ENCODE measurements at places on chromosomes 11 and 22.

DNA sequence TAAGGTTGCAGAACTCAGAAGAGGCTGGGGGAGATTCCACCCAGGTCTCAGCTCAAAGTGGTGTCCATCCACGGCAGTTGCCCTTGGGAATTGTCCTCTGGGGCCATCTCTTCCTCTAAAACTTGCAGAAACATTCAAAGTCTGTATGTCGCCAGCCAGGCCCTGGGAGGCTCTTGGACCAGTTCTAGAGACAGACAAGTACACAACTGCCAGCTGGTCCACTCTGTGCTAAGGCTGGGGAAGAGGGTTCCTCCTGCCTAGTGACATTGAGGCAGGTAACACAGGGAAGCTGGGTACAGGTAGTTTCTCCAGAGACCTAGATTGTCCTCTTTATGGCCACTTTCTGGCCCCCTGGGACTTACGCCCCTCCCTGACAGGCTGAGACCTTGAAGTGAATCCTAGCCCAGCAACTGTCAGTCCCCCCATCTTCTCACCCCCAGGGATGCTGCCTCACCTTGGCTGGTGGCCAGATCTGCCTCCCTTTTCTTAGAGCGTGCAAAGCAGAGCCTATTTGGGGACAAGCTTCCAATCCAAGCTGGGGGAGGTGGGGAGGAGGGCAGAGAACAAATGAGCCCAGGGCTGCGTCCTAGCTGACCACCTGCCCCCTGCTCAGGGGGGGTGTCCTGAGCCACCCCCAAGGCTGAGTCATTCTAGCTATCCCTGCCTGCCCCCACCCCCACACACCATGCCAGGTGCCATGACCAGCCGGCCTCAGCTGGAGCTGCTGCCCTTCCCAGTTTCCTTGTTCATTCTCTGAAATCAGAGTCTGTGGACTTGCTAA lies 8.4 kb downstream of the FAM83F start:
- DNase-seq: no peak

DNA sequence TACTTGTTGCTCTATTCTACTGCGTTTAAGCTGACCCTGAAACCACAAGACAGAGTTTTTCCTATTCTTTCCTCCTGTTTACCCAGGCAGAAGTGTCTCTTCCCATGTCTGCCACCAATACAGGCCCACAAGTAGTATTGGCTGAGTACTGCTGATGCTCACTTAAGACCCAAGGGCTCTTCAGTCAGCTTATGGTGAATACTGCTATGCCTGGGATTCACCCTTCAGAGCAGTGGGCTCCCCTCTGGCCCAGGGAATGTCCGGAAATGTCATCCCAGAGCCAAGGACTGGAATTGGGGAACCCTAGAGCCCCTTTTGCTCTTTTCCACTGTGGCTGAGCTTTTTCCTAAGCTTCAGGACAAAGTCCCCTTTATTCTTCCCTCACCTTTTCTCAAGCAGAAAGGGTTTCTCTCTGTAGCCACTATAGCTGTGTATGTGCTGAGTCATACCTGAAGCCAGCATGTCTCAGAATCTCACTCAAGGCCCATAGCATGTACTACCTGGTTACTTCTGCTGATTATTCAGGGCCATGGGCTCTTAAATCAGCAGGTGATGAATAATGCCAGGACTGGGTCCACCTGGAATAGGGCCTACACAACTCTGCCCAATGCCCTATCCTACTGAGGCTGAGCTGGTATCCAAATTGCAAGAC lies 745.8 kb upstream of the ANO5 start:
- no peak for DNase-seq

GRCh38 chr22:46473896-46474557 lies 63.4 kb downstream of the CELSR1 start:
- no peak for DNase-seq

DNA sequence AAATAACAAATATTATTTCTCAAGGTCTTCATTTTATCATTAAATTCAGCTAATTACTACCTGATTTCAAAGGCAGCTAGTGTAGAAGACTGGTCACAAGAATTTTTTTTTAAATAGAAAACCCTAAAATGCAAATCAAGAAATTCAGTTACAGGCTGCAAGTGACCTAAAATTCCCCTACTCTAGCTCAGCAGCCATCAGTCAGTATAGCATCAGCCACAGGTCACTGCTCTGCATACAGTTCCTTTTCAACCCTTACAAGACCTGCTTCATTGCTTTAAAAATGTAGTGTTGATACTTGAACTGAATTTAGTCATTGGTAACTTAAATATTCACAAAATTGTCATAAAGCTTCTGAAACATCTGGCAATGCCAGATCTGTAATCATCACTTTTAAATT lies 9.5 kb upstream of the B3GNT6 start:
- DNase-seq: no peak

- no peak for DNase-seq
Measured at GRCh38 chr11:15213471-15214231, 98.9 kb downstream of the INSC start.

DNA sequence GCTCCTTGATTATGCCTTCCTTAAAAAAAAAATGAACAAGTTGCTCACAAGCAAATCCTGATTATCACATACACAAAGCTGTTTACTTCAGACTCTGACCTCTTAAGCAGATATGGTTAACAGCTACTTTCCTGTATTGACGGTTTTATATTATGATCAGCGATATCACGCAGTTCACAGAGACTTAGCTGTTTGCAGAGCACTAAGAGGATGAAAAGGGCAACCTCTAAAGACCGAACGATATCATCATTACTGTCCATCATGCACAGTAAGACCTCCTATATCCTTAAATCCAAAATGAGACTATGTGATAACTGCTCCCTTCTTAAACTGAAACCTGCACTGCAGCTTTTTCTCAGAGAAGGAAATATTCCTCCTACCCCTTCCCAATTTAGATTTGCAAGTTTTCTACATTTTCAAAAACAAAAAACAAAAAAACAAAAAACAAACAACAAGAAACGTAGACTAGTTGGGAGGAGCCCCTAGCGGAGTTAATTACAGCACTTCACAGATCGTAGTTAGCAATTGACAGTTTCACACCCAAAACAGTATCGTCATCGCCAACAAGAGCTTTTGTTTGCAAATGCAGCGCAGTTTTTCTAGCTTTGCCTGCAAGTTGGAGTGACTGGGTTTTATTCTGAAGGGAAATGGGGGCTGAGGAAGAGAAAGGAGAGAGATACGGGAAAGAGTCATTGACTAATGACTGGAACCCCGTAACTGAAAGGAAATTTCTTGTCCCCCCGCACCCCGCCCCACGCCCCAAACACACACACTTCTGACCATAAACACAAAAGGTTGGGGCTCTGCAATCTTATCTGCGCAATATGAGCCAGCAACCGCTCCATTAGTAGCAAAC lies 1.2 kb downstream of the DDX6 start:
- DNase-seq: peak; percentile 39

DNA sequence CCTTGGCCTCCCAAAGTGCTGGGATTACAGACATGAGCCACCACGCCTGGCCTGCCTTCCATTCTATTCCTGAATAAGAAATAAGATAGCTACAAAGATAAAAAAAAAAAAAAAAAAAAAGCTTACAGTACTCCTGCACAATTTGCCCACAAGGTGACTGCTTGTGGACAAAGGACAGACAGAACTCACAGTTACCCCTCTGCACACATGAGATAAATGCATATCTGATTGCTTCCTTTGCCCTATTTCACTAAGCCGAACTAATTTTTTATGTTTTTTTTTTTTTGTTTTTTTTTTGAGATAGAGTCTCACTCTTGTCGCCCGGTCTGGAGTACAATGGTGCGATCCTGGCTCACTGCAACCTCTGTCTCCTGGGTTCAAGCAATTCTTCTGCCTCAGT lies 23.6 kb upstream of the HSPA8 start:
- no peak for DNase-seq

Data from nucleus accumbens (tissue), 56 donors.